ENCODE measurements at places on chromosomes 7 and 10.

- no peak for DNase-seq
These were observed 66.7 kb downstream of the CREB3L2 start for GRCh38 chr7:137934941-137935883.

DNA sequence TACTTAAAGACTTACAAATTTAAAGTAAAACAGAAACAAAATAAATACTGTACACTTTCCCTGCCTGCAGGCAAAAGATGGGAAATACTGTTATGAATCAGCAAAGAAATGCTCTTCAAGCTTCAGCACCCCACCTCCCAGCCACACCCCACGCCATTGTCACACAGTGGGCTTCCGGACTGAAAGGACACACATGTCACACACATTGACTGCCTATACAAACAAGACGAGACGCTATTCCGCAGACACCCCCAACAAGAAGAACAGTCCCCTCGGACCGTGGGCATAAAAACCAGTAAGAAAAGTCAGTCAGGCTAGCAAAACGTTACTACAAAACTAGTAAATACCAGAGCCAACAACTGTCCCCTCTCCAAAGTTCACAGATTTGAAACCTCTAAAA, 22.2 kb upstream of the PARP12 start:
- DNase-seq: no peak

- no peak for DNase-seq
These were observed 69.9 kb downstream of the FAM204A start for GRCh38 chr10:118272149-118272721.

GRCh38 chr10:76915316-76915715, 722.3 kb downstream of the KCNMA1 start:
- DNase-seq: no peak

DNA sequence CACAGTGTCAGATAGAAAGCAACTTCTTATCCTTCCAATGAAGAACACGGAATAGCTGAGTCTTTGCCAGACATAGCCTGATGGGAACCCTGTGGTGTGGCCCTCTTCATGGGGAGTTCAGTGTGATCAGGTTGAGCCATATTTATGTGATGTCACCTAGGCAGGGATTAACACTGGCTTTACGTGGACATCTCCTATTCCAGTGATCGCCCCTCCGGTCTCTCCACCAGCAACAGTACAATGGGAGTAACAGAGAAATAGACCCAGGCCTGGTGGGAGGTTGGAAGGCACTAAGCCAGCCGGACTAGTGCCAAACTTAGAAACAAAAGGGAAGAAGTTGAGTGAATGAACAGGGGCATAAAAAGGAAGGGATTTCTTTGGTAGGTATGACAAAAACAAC, 358.1 kb downstream of the PRPF18 start:
- DNase-seq: no peak

- DNase-seq: no peak
These were observed 8.7 kb downstream of the ZMIZ2 start for GRCh38 chr7:44757311-44757710.

DNA sequence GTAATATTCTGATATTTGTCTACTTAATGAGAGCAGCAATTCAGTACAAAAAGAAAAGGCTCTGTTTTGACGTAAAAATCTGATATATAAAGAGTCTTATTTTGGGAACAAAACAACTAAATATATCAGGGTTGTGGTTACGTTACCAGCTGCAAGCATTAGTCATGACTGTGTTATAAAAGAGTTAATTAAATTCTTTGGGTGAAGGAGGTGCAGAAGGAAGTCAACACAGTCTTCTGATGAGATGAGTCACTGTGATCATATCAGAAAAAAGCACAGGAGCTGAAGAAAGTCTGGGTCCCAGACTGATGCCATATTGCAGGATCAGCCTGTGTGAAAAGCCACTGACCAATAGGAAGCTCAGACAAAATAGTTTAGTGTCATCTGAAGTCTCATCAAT, 234.3 kb upstream of the TEX47 start:
- DNase-seq: no peak

GRCh38 chr7:2033586-2034135, 199.1 kb downstream of the MAD1L1 start:
- no peak for DNase-seq

- DNase-seq: no peak
These were observed 71.3 kb upstream of the ARMC3 start for GRCh38 chr10:22856444-22857074.

DNA sequence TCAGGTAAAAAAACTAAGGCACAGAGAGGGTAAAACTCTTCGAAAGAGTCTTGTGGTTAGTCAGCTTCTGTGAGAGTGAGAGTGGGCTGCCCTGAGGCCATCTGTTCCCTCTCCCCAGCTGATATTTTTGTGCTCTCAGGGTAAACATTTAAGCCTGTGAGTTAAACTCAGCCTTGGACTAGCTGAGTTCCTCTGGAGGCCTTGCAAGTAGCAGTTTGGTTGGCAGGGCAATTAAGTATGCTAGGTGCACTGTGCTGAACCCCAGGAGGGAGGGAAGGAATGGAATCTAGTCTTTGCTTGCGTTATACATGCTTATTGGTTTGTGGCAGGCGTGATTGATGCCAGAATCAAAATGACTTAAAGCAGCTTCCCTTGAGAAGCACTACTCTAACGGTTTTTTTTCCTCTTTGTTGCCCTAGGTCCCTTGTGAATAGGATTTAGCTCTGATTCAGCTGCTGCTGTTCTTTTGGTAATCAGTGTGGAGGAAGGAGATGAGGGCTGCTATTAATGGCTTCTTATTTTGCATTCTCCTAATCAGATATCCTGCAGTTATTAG, 140.2 kb downstream of the AUTS2 start:
- DNase-seq: no peak

GRCh38 chr7:138773817-138774216, 24.0 kb upstream of the TMEM213 start:
- no peak for DNase-seq

DNA sequence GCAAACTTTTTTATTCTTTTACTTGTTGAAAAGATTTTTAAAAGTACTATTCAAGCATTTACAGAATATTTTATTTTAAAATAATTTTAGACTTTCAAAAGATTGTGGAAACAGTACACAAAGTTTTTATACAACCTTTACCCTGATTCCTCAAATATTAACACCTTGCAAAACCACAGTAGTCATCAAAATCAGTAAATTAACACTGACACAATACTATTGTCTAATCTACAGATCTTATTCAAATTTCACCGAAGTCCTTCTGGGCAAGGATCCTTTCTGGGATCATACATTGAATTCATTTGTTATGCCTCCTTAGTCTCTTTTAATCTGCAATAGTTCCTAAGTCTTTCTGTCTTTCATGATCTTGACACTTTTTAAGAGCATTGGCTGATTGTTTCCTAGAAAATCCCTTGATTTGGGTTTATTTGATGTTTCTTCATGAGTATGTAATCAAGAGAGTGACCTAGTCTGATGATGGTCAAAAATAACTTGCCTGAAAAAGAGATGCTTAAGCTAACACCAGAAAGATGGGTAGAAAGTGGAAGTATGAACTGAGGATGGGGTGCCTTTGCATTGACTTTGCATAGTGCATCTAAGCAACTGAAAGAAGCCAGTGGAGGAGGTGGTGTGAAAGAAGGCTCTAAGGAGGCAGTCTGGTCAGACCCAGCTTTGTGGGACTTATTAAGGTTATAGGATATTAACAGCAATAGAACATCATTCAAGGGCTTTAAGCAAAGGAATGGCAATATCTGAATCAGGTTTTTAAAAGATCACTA, 9.7 kb downstream of the STAMBPL1 start:
- no peak for DNase-seq

GRCh38 chr10:28684157-28684985, 7.0 kb downstream of the BAMBI start:
- DNase-seq: no peak

GRCh38 chr10:94194256-94194655, 168.5 kb downstream of the NOC3L start:
- no peak for DNase-seq

- DNase-seq: no peak
These were observed 356.6 kb downstream of the PPP1R3A start for GRCh38 chr7:113562242-113562641.

GRCh38 chr7:3107228-3107763, 63.6 kb upstream of the CARD11 start:
- DNase-seq: no peak

GRCh38 chr10:10892290-10892875, 125.3 kb upstream of the CELF2 start:
- DNase-seq: no peak

DNA sequence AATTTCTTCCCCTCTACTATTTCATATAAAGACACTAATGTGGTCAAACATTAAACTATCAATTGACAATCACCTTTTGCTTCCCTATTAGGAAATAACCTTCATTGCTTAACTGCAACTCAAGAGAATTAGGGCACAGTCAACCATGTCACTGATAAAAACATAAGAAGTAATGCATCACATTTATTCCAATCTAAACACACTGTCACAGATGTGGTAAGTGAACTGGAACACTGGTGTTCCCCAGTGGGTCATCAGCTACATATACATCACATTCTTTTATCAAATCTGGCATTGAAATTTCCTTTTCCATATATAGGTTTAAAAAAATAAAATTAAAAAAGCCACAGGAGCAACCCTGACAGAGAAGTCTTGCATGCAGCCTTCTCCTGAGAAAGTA, 3.7 kb downstream of the TRIL start:
- DNase-seq: no peak

- DNase-seq: no peak
These were observed 2.5 kb upstream of the GPR146 start for GRCh38 chr7:1041551-1042491.

DNA sequence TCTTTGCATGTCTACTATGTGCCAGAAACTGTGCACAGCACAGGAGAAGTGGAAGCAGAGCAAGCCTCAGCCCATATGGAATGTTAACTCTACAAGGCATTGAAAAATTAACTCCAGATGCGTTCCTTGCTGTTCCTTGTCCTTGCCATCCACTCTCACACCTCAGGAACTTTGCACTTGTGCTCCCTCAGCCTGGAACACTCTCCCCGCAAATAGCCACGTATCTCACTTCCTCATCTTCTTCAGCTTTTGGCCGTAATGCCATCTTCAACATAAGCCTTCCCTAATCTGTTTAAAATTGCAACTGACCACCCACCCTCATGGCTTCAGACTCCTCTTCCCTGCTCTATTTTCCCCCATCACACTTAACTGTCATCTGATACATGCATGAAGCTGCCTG, 83.2 kb upstream of the CAPZA2 start:
- DNase-seq: no peak

GRCh38 chr10:119536508-119537025, 6.0 kb downstream of the RGS10 start:
- no peak for DNase-seq

DNA sequence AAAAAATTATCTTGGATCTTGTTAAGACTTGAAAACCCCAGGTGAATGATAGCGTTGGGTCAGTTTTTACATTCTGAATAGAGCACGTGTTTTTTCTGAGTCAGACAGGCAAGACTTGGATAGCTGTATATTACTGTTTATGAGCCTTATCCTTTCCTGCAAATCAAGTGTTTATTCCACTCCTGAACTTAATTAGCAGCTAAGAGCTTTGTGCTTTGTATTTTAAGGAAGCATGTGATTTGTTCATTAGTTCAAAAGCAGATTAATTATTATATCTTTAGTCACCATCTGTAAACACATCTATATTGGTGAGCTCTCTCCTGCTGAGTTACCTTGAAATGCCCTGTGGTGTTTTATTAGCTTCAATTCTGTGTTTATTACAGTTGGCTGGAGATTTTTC, 98.6 kb upstream of the PRPS1L1 start:
- DNase-seq: no peak

- DNase-seq: peak; percentile 53
These were observed 207.6 kb upstream of the KLF14 start for GRCh38 chr7:130941322-130942210.

GRCh38 chr10:11344550-11344949, 266.9 kb downstream of the USP6NL start:
- no peak for DNase-seq

DNA sequence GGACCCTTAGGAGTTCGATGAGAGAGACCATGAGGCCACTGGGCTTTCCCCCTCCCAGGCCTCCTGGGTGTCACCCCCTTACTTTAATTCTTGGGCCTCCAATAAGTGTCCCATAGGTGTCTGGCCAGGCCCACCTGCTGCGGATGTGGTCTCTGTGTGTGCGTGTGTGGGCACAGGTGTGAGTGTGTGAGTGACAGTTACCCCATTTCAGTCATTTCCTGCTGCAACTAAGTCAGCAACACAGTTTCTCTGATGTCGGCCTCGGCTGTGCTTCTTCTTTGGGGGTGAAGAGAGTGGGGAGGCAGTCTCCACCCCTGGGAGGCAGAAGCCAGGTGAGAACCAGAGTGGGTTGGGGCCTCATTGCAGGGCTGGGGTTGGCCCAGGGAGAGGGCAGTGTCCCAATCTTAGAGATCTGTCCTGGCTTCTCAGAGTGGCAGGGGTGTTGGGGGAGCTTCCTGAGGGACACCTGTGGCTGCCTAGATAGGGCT, 1.5 kb downstream of the PVRIG start:
- DNase-seq: peak; percentile 77

GRCh38 chr10:121310151-121310711, 288.0 kb downstream of the FGFR2 start:
- no peak for DNase-seq

DNA sequence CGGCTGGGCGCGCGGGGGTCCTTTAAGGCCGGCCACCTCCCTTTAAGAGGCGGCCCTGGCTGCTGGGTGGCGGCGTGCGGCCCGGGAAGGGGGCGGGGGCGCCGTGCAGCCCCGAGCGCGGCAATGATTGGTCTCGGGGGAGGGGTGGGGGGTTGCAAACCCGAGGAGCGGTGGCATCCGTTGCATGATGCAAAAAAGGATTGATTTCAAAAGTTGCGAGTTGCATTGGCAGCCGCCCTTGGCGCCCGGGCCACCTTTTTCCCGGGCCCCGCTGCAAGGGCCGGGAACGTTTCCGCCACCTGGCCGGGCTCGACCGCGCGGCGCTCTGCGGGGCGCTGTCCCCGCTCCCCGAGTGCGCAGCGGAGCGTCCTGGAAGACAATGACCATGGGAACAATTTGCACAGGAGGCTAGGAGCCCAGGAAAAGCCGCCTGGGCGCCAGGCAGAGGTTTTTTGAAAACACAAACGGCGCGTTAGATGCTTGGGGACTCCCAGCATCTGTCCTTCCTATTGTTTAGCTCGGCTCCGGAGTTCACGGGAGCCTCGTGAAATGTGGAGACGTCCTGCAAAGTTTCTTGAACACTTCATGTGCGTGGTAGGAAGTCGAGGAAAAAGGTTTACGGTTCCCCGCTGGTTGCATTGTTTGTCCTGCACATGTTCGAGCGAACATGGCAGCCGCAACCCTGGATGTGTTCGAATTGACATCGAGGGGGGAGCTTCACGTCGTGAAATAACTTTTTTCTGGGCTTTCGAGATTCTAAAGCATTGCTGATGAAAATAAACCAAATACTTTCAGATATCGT, at the start of gene SEPHS1:
Gene SEPHS1, minus strand, starts transcription at position 78 of the 802 bp plus-strand sequence. CDS start 3,343 bp downstream, outside the sequence.
- peak; percentile 85 for DNase-seq

Data from activated T-cell treated with anti-CD3 and anti-CD28 coated beads, Interleukin-2, amount 50 U/mL, for 48 hours (primary cell).